Fibroblast of mammary gland (primary cell): ENCODE measurements at places on chromosomes 6 and 20.

DNA sequence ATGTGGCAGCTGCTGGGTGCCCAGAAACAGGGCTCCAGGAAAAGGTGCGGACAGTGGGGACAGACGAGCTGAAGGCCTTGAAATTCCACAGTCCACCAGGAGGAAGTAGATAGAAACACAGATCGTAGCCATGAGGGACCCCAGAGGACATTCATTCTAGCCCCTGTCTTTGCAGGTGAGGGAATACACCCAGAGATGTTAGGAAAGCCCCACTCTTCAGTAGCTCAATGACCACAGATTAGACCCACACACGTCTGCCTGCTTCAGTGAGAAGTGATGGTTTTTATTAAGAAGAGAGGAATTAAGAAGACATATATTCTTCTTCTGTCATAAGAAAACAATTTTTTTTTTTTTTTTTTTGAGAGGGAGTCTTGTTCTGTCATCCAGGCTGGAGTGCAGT is 123.0 kb downstream of the MAP3K7 start:
- DNase-seq: no peak

- no peak for DNase-seq
These were observed 93.7 kb downstream of the MAP3K4 start for GRCh38 chr6:161085246-161085645.

DNA sequence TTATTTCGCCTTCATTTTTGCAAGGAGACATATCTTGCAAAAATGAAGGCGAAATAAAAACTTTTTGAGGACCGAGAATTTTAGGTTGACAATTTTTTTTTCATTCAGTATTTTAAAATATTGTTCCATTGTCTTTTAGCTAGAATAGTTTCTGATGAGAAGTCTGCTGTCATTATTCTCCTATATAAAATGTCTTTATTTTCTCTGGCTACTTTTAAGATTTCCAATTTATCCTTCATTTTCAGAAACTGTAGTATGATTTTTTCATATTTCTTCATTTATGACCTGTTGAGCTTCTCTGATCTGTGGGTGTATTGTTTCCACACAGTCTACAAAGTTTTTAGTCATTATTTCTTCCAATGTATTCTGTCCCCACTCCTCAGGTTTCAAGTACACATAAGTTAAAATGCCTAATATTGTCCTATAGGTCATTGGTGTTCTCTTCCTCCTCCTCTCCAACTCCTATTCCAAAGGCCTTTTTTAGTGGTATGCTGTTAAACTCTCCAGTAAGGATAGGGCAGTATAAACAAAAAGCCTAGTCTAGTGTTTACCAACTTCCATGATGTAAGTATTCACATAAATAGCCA is 15.7 kb downstream of the AHI1 start:
- DNase-seq: no peak

- DNase-seq: no peak
These were observed 295.7 kb upstream of the TSHZ2 start for GRCh38 chr20:52676283-52676995.

DNA sequence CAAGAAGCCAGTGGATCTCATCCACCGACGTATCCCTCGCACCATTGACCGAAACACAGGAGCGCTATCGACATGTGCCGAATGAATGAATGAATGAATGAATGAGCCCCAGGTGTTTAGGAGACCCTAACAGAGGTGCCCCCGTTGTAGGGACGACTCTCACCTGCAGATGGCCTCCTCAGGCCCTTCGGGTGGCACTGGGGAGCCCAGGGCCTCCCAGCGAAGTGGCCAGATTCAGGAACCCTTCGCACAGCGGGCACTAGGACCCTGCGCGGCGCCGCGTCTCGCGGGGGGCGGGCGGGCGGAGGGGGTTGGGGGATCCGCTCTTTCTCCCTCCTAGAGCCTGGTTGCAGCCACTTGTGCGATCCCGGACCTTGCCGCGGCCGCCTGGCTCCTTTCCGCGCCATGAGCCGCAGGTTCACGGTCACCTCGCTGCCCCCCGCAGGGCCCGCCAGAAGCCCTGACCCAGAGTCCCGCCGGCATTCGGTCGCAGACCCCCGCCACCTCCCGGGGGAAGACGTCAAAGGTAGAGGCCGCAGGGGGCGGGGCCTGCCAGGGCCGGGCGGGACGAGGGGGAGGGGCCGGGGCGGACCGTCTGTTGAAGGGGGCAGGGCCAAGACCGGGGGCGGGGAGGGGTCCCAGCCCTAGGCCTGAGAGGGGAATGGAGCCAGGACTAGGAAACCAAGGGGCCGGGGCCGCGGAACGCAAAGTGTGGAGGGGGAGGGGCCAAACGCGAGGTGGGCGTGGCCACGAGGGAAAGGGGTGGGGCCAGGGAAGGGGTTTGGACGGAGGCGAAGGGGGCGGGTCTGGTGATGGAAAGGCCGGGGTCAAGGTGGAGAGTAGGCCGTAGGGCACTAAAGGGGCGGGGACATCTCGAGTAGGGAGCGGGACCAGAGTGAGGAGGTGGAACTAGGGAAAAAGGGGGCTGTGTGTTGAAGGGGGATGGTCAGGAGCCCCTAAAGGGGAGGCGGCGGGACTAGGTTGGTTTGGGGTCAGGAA is 7.4 kb upstream of the SLC12A5 start:
- DNase-seq: no peak

DNA sequence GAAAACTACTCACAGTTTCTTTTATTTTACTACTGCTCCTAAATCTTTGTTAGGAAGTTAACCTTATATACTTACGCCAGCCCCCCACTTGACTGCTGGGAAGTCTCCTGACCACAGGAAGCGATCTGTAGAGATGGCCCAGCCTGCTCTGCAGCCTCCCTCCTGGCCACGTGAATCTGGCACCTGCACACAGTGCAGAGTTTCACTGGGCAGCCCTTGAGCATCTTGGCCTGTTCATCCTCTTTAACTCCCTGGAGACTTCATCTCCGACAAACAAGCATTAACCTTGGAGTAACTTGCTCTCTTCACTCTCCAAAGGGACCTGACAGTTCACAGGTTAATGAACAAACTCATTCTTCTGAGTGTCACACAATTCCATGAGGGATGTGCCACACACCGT is 294.1 kb downstream of the BTBD9 start:
- no peak for DNase-seq

- DNase-seq: no peak
These were observed 109.6 kb upstream of the TRAF3IP2 start for GRCh38 chr6:111715321-111715720.

DNA sequence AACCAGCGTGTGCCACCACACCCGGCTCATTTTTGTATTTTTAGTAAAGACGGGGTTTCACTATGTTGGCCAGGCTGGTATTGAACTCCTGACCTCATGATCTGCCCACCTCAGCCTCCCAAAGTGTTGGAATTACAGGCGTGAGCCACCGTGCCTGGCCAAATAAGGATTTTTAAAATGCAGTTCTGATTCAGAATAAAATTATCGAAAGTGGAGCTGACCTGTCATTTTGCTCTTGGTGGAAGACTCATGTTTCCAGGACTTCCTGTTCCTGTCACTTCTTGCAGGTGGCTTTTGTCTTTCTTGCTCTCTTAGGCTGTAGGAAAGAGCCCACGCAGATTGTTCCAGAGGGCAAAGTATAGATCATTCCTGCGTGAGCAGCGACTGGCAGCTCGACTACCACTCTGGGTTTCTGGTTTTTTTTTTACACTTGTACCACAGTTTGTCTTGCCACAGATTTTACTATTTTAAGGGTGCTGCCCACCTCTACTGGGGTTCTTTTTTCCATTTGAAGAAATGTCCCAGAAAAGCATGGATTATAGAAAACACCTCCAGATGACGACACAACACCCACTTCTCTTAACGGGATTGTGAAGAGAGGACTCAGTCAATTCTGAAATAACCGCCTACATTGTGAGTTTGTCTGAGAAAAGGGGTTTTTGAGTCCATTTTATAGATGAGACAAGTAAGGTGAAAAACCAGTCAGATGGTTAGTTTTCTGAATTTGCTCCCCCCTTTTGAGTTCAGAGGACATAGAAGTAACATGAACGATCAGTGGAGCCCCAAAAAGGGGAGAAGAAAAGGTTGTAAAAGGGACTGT is 7.5 kb downstream of the JARID2 start:
- DNase-seq: no peak

- DNase-seq: no peak
These were observed 14.8 kb downstream of the PEDS1 start for GRCh38 chr20:50138479-50139393.
